Globus pallidus (tissue), 1 donor: ENCODE measurements at places on chromosomes 6 and 20.

DNA sequence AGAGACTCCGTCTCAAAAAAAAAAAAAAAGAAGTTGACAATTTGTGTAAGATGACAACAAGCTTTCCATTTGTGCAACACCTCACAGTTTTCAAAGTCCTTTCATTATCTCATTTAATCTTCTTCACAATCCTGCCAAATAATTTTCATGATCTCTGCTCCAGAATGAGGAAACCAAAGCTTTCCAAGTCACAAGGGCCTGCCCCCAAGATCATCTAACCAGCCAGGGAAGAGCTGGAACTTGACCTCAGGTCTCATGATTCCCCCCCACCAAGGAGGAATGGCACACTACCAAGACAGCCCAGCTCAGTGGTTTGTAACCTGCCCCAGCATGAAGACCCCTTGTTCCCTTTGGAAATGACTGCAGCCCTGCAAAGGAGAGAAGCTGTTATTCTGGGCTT, 74.0 kb upstream of the PIM1 start:
- no peak for DNase-seq

- no peak for DNase-seq
These were observed 77.6 kb downstream of the HUS1B start for GRCh38 chr6:579339-579738.

GRCh38 chr6:158290659-158291058, 21.6 kb upstream of the TULP4 start:
- DNase-seq, result no peak

DNA sequence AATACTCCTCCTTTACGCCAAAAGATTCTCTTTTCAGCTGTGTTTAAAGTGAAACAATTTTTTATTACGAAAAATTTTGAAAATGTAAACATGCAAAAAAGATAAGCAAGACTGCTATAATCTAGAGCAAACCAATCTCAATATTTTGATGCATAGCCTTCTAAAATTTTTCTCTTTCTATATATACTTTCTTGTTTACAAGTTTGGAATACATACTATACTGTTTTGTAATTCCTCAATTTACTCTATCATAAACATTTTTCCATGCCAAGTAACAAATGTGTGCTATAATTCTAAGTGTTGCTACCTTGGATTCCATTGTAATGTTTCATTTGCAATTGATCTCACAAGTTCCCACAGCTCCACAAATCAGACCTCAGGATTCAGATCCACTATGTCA, 43.1 kb upstream of the KIF16B start:
- no peak for DNase-seq

GRCh38 chr20:36808317-36809257, 35.0 kb upstream of the DSN1 start:
- DNase-seq, result no peak

DNA sequence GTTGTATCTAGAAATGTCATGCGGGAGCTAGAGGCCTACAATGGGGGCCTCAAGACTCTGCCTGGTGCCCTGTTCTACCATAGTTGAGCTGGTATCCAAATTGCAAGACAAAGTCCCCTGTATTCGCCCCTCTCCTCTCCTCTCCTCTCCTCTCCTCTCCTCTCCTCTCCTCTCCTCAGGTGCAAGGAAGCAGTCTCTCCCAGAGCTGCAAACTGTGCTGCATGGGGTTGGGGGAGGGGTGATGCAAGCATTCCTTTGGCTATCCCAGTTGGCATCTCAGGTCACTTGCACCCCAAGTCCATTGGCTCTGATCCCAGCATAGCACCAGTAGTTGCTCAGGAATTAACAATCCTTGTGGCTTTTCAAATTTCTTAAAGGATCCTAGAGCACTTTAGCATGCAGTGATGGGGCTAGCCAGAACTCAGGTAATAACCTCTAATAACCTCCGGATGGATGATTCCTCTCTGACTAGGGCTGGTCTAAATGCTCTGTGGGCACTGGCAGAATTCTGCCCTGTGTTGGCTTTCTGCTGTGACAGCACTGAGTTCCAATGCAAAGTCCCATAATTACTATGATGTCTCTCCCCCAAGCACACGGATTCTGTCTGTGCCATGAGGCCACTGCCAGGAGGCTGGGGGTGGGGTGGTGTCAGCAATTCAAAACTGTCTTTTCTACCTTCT, 35.3 kb downstream of the TAF11 start:
- DNase-seq, result no peak

DNA sequence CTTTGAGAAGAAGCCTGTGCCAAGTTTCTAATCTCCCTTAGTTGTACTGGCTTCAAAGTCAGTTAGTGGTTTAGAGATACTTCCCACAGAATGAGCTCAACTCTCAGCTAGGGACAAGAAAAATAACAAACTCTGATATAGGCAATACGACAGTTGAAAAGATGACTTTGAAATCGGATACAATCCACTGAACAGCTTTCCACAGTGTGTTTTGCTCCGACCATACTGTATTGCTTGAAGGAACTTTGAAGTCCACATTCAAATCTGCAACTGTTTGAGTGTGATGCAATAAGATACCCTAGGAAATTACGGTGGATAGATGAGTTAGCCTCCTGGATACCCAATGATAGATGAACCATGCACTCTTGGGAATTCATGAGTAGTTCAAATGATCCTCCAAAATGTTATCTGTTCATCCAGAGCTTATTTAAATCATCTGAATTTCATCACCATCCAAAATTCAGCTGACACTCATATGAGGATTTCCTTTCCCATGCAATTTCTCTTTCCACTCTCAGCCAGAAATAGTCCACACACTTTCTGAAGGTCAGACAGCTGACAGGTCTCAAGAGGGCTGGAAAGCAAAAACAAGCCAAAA, 443.8 kb downstream of the HAO1 start:
- no peak for DNase-seq

DNA sequence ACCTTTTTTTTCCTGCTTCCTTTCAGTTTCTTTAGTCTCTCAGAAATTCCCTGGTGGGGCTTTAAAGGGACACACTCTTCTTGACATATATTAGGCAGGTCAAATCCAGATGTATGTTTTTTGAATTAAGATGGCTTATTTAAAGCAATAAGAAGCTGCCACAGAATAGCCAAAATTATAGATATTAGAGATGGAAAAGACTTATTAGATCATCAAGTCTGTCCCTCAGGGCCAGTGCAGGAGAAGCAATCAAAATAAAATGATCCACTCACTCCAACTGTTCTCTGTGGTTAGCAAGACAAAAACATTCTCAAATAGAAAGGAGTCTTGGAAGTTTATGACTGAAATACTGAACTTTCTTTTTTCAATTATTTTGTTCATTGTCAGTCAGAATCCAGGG, 462.8 kb downstream of the CDC5L start:
- no peak for DNase-seq

DNA sequence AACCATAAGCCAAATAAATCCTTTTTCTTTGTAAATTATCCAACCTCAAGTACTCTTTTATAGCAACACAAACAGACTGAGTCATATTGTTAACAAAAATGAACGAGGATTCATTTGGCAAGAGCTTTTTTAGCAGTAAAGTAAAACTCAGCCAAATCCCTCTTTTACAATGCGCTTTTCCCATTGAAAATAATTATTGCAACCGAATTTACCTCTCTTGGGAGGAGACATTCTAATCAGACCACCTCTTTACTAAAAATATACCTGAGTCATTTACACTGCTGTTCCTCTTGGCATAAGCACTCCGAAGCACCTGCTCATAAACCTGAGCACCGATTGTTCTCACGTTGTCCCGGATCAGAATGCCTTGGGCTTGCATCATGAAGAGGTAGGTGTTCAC, 57.4 kb downstream of the B4GALT5 start:
- no peak for DNase-seq

GRCh38 chr20:5413394-5413793, 96.6 kb upstream of the PROKR2 start:
- no peak for DNase-seq

- no peak for DNase-seq
These were observed 245.4 kb downstream of the PTPRK start for GRCh38 chr6:128275030-128275429.

DNA sequence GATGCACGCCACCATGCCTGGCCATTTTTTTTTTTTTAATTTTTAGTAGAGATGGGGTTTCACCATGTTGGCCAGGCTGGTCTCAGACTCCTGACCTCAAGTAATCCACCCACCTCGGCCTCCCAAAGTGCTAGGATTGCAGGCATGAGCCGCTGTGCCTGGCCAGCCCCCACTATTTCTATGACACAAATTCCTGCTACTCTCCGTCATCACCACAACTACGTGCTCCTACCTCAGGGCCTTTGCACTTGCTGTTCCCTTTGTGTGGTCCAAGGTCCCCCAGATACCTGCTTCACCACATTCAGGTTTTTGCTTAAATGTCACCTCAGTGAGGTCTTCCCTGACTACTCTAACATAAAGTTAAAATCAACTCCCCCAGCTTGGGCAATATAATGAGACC, 5.2 kb upstream of the CEBPB start:
- no peak for DNase-seq

DNA sequence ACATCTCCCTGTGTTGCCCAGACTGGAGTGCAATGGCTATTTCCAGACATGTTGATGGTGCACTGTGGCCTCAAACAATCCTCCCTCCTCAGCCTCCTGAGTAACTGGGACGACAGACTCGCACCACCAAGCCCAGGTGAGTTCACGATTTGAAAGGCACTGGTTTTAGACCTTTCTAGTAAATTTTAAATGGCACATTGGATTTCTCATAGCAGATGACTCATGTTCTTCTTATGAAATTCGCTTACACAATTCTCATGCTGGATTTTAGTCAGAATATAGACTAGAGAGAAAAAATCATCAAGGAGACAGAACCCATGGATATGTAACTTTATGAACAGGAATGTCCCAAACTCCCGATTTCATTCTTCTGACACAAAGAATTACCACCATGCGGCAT, 18.1 kb upstream of the PXDC1 start:
- DNase-seq, result no peak
